ENCODE measurements at places on chromosomes 5 and 9.

GRCh38 chr9:137298401-137299202 is 3.5 kb downstream of the NRARP start:
- no peak for DNase-seq

DNA sequence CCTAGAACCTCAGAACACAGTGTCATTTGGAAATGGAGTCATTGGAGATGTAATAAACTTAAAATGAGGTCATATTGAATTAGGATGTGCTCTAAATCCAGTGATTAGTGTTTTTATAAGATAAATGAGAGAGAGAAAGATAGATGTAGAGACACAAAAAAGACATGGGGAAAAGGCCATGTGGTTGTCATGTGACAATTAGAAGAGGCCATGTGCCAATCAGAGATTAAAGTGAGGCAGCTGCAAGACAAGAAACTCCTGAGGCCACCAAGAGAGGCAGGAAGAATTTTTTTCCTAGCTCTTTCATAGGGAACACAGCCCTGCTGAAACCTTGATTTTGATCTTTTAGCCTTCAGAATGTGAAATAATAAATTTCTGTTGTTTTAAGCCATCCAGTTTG is 1307.2 kb downstream of the PTPRD start:
- DNase-seq, result no peak

DNA sequence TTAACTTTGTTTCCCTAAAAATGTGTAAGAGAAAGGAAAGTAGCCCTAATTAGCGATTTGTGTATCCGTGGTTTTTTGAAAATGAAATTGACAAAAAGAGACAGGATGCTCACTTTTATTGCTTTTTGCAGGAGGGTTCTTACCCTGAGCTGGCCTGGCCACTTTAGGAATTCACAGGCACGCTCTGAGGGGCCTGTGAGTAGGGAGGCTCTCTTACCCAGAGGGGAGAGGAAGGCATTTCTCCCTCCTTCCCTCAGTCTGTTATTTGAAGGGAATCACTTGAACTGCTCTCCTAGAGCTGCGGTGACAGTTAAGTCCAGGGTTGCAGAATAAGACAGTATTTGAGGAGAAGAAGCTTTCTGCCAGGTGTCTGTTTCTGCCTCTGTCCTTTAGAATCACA is 16.7 kb downstream of the PIK3R1 start:
- no peak for DNase-seq

DNA sequence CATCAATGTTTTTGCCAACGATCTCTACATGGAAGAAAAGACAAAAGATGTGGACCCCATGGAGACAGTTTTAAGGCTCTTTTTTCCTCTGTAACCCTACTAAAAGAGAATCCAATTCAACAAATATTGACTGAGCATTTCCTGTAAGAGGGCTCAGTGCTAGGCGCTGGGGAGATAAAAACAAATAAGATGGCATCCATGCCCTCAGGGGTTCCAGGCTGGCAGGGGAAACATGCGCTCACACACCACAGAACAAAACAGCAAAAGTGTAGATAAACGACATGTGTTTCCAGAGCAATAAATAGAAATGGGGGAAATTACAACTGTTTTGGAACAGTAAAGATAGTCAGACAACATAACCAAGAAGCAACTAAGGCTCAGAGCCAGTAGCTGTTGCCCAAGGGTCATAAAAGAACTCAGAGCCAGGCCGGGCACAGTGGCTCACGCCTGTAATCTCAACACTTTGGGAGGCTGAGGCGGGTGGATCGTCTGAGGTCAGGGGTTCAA is 25.2 kb downstream of the ZNF608 start:
- no peak for DNase-seq

- DNase-seq, result no peak
Observed at GRCh38 chr5:88745093-88745696, 137.8 kb downstream of the MEF2C start.
